ENCODE measurements at places on chromosomes 11 and 22.

DNA sequence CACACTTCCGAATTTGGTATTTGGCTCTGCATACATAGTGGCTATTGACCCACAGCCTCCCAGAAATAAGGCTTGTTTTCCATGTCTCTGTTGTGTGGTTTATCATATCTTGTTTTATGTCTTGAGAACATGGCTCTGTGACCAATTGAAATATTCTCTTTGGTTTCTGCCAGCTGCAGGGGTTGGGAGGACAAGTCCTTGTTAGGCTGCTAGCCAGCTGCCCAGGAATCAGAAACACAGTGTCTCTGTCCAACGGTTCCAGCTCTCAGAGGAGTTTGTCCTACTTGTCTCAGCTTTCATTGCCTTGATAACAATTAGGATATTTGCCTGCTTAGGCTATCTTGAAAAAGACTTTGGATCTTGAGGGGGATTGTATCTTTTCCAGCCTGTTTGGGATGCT is 6.0 kb upstream of the SLC7A4 start:
- no peak for DNase-seq

- no peak for DNase-seq
Observed at GRCh38 chr11:14366936-14367335, 8.0 kb upstream of the RRAS2 start.

GRCh38 chr11:86193297-86194095 is 51.1 kb upstream of the EED start:
- no peak for DNase-seq

GRCh38 chr11:67996622-67997474 is 7.0 kb downstream of the UNC93B1 start:
- DNase-seq, result no peak

DNA sequence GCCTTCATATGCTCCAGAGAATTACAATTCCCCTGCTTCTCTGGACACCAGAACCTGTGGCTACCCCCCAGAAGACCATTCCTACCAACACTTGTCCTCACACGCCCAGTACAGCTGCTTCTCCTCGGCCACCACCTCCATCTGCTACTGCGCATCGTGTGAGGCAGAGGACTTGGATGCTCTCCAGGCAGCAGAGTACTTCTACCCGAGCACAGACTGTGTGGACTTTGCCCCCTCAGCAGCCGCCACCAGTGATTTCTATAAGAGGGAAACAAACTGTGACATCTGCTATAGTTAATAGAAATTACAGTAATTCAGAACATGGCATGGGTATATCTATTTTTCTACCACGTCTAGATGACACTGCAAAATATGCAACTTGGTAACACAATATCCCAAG is 9.8 kb downstream of the POU2AF3 start:
- DNase-seq, result no peak

- DNase-seq, result no peak
Observed at GRCh38 chr11:56013805-56014204, 13.6 kb upstream of the OR5AS1 start.

GRCh38 chr11:62444236-62444833 is 25.5 kb downstream of the SCGB1A1 start:
- DNase-seq, result peak; percentile 21

- no peak for DNase-seq
Observed at GRCh38 chr11:40921246-40921645, 538.2 kb downstream of the LRRC4C start.

DNA sequence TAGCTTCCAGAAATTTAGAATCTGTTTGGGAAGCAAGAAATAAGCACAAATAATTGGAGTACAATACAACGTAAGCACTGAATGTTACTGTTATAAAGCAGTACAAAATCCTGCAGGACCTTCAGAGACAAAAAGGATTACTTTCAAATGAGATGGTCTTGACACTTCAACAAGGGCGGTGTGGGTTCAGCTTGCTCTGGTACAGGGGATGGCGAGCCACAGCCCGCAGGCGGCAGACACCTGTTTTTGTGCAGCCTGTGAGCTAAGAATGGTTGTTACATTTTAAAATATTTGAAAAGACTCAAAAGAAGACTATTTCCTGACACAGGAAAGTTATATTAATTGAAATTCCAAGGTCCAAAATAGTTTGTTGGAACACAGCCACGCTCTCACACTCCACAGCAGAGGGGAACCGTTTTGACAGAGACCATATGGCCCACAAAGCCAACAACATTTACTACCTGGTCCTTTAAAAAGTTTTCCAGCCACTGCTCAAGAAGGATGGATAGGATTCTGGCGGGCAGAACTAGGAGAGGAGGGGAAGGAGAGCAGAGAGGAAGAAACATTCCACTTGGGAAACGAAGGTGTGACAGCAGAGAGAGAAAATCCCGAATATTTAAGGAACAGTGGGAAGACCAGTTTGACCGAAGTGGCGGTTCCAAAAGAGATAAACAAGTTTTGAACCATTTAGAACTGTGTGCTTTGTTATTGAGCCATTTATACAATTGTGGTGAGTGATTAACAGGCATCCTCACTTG is 6.3 kb downstream of the PRDM10 start:
- DNase-seq, result no peak

- DNase-seq, result no peak
Observed at GRCh38 chr11:72643547-72643946, 30.7 kb downstream of the PDE2A start.

GRCh38 chr22:50363166-50363802 is 20.2 kb downstream of the PPP6R2 start:
- DNase-seq, result no peak

DNA sequence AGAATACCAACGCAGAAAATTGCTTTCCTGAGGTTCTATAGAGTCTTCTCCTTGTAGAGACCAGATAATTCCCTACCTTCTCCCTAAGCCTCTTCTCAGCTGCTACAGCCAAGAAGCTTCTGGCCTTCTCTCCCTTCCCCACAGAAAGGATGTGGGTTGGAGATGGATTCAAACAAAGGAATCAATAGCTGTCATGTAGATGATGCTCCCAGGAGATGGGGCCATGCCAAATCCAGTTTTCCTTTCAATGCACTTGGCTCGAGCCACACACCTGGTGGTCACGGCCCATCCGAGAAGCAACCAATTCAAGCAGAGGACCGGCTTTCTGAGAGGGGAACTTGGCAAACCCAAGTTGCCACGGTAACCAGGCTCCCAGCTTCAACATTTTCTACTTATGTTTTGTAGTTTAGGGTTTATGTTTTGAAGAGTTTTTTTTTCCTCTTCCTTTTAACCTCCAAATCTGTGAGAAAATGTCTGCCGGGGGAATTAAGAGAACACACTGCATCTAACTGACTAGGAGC is 31.3 kb upstream of the OPCML start:
- DNase-seq, result no peak

DNA sequence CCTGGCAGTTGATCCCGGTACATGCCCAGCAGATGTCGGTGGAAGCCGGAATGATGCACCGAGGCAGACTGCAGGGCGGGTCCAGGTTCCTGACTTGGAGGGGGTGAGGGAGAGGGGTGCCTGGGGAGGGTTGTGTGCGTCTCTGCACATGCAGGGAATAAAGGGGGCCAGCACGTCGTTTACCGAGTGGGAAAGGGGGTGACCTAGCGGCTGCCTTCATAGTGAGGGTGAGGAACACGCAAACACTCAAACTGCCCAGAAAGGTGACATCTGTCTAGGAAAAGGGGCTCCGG is 801.7 kb downstream of the TBC1D22A start:
- DNase-seq, result no peak

DNA sequence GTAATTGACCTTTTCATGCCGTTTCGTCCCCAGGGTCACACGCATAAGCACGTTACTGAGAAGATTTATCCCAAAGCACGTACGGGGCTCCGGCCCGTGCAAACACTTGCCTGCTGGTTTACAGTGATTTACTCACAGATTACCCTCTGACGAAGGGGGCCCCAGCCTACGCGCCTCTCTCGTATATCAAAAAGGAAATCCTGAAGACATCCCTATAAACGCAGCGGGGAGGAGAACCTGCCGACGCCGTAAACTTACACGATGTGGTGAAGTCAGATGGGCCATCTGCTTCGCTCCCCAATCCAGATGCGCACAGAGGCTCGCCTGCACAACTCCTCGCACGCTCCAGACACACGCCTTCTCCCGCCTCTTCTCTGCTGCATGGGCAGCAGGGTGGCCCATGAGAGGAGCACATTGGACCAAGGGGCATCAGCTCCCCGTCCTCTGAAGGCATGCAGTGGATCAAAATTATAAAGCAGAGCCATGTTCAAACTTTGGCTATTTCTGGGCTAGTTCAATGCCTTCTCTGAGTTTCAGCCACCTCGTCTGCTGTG is 123.6 kb downstream of the MN1 start:
- DNase-seq, result no peak

GRCh38 chr22:46294784-46295183 is 1.9 kb upstream of the GTSE1 start:
- DNase-seq, result no peak

DNA sequence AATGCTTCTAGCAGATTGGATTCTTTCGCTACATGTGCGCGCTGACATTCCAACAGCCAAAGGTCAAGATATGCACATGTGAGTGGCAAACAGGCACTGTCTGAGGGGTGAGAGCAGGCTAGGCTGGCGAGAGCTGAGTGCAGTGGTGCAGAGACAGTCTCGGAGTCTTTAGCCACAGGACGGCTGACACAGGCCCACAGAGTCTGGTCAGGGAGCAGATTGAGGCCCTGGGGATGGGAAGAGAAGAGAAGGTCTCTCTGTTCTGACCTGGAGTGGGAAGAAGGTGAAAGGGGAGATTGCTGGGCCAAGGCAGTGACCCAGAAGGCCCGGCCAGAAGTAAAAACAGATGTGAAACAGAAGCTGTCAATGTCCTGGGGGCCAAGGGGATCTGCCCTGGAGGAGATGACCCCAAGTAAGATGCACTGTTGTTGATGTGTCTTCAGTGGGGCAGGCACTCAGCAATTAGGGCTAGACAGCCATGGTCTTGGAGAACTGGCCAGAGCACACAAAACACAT is 197.8 kb downstream of the ETS1 start:
- no peak for DNase-seq

GRCh38 chr11:2565447-2566222 is 120.8 kb downstream of the KCNQ1 start:
- no peak for DNase-seq

DNA sequence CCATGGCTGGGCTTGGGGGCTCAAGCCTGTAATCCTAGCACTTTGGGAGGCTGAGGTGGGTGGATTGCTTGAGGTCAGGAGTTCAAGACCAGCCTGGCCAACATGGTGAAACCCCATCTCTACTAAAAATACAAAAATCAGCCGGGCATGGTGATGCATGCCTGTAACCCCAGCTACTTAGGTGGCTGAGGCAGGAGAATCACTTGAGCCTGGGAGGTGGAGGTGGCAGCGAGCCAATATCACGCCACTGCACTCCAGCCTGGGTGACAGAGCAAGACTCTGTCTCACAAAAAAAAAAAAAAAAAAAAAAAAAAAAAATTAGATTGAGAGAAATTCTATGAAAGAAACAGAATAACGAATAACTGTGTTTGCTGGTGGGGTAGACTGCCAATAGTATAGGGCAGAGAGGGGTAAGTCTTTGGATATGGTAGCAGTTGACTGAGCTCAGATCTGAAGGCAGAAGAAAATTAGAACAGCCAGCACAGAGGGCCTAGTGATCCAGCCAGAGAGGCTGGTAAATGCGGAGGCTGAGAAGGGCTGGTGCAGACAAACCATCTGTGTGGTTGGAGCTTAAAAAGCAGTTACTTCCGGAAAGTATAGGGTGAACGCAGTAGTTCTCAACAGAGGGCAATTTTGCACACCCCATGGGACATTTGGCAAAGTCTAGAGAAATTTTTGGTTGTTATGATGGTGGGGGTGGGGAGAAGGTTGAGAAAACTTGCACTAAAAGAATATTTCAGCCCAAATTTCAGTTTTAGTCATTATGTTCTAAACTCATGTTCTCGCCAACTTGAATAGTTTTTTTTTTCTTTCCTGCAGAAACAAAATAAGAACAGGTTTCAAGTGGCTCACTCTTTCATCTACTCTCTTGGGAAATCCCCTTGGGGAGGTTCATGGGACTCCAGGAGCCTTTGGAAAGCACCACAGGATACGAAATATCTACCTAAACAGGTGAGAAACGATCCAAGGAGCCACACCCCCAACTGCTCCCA is 1.6 kb upstream of the HORMAD2 start:
- peak; percentile 7 for DNase-seq

GRCh38 chr11:73147771-73148681 is 5.9 kb upstream of the FCHSD2 start:
- DNase-seq, result no peak

- no peak for DNase-seq
Observed at GRCh38 chr11:6629573-6629891, 10.3 kb upstream of the TPP1 start.

DNA sequence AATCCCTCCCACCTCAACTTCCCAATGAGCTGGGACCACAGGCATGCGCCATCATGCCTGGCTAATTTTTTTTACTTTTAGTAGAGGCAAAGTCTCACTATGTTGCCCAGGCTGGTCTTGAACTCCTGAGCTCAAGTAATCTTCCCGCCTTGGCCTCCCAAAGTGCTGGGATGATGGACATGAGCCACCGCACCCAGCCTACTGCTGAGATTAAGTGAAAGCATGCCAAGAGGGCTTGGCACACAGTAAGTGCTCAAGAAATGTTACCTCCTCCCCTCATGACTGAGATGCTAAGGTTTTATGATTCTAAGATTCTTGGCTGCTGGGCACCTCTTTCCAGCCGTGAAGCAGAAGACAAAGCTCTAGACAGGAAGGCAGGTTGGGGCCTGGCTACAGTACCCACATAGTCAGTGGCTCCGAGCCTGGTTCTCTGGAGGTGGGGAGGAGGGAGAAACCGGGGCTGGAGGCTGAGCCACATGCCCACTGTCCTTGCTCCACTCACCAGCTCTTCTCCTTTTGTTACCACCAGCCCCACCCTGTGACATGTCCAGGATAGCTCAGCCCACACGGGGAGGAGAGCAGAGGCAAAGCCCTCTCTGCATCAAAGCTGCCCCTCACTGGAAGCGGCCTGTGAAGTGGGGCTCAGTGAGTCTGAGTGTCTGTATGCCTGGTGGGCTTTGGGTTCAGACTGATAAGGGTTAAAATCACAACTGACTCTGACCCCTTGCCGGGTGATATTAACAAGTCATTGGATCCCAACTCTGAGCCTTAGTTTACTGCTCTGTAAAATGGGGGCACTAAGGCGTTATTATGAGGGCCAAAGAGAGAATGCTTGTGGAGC is 12.9 kb downstream of the ARHGEF17 start:
- DNase-seq, result no peak

- no peak for DNase-seq
Observed at GRCh38 chr11:20672575-20672974, 3.2 kb downstream of the NELL1 start.

GRCh38 chr11:59053387-59053786 is 32.7 kb upstream of the GLYATL1B start:
- DNase-seq, result peak; percentile 68
